ENCODE measurements at places on chromosomes 3 and 15.

DNA sequence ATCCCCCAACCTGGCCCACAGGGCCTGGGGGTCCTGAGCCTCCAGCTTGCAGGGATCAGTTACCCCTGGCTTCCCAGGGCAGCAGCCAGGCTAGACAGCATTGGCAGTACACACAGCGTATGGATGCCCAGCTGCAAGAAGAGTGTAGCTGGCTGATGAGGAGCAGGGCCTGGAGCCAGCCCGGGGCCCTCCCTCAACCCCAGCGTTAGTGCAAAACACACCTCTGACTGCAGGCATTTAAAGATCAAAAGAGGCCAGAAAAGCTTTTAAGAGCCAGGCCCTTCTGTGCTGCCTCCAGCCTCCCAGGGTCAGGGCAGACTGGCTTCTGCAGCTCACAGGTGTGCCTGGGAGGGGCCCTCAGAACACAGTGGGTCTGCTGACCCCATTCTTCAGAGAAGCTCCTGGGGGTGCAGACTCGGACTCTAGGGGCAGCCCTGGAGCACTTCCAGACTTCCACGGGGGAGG is 110.6 kb downstream of the ETFA start:
- no peak for DNase-seq

DNA sequence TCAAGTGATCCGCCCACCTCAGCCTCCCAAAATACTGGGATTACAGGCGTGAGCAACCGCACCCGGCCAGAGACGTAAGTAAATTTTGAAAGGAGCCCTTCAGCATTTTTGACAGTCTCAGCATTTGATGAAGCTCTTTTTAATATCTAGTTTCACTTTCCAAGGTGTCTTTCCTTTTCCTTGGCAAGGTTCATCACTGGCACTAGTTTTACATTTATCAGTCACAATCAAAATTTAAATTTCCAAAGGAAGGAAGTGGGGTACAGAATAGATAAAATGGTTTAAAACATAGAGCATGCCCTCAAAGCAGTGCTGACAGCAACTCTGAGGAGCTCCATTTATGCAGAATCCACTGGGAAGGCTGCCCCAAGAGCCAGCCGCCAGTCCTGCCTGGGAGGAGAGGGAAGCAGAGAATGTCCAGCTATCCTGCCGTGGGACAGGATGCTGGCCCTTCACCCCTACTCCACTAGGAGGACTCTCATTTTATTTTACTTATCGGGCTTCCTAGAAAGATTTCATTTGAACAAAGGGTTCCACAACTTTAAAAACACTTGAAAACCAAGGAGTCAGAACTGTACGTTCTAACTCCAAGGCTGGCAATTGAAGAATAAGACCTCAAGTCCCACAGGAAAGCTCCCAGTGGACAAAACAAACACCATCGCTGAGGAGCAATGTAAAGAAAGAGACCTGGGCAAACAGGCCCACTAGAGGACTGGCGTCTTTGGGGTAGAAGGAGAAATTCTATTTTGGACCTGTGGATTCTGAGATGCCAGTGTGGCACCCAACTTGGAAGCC is 9.9 kb downstream of the SFMBT1 start:
- no peak for DNase-seq

GRCh38 chr15:41506796-41507341 is 6.8 kb downstream of the LTK start:
- DNase-seq = no peak

- no peak for DNase-seq
These were observed 1023.2 kb downstream of the TBL1XR1 start for GRCh38 chr3:176174060-176174459.

GRCh38 chr15:58110999-58111717 is 27.0 kb upstream of the AQP9 start:
- DNase-seq = no peak

DNA sequence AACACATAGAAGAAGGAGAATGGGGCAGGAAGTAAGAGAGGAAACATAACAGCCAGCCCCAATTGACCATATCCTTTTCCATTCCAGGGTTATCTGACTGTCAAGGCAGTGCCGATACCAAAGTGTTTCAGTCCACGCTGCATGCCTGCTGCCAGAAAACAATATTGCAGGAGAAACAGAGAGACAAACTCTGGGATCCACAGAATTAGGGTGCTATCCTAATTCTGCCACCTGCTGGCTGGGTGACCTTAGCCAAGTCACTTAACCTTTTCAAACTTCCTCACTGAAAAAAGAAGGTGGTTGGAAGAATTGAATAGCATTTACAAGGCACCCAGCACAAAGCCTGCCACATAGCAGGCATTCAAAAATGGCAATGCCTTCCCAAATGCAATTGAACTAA is 32.0 kb downstream of the GLB1 start:
- no peak for DNase-seq

GRCh38 chr3:36993326-36994283 is at the start of gene MLH1:
Gene MLH1, plus strand, starts transcription at chr3:36993518. Its CDS starts 30 bp downstream, at chr3:36993548.
- no peak for DNase-seq

DNA sequence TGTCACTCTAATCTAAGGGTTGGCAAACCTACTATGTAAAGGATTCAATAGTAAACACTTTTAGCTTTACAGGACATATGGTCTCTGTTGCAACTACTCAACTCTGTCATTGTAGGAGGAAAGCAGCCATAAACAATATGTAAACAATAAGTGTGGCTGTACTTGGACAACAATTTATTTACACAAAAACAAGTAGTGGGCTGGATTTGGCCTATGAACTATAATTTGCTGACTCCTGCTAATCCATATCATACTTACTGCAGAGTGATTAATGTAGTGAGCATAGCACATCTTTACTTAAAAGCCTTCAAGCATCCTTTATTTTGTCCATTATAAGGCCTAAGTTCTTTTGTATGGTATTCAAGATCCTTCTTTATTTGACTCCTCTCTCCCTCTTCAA is 441.9 kb downstream of the ZIC1 start:
- no peak for DNase-seq

DNA sequence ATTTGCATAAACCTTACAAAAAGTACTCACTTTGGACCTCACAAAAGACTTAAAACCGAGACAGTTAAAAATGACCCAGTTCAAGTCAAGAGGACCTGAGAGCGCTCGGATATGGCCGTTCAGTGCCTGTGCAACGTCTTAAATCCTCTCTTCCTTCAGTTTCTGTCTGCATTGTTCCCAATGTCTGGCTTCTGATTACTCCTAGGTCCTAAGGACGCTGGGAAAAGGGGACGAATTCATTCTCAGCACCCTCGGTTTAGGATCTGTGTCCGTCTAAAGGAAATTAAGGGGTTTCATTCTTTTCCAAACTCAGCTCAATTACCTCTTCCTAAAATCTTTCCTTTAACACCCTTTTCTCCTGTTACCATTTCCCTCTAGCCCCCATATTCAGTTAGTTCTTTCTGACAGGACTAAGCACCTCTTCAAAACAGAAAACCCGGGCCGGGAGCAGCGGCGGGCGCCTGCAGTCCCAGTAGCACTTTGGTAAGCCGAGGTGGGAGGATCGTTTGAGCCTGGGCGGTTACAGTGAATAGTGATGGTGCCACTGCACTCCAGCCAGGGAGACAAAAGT is 970 bp downstream of the DPPA4 start:
- no peak for DNase-seq

DNA sequence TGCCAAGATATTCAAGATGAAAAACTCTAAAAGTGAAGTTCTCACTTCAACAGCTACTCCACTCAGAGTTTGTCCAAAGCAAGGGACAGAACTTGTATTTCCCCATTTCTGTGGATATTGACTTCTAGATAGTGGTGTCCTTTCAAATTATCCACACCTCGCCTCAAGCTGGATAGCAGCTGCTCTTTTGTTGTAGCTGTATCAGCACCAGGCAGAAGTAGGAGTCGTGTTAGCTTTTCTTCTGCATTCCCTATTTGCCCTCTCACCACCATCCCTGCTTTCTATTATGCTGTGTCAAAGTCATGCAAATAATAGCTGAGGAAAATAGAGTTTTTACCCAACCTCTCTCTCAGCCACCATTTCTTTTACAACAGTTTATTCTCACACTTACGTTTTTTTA is 303.8 kb downstream of the EPHA3 start:
- no peak for DNase-seq

GRCh38 chr3:147651107-147651778 is 242.1 kb downstream of the ZIC1 start:
- DNase-seq = no peak

DNA sequence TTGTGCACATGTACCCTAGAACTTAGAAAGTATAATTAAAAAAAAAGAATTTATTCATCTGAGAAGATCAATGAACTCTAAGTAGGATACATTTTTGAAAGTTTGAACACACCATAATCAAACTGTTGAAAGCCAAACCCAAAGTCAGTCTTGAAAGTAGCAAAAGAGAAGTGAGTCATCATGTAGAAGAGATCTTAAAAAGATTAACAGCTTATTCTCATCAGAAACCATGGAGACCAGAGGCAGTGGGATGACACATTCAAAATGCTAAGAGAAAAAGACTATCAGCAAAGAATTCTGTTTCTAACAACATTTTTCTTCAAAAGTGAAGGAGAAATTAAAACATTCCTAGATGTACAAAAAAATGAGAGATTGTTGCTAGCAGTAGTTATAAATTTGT is 60.7 kb downstream of the TIMP4 start:
- DNase-seq = no peak

- DNase-seq = no peak
These were observed 11.5 kb downstream of the ARHGEF3 start for GRCh38 chr3:56790016-56790821.

GRCh38 chr15:88741046-88741445 is 62.2 kb upstream of the ACAN start:
- no peak for DNase-seq

GRCh38 chr3:169663951-169664820 is 674 bp upstream of the MECOM start:
- DNase-seq = no peak

DNA sequence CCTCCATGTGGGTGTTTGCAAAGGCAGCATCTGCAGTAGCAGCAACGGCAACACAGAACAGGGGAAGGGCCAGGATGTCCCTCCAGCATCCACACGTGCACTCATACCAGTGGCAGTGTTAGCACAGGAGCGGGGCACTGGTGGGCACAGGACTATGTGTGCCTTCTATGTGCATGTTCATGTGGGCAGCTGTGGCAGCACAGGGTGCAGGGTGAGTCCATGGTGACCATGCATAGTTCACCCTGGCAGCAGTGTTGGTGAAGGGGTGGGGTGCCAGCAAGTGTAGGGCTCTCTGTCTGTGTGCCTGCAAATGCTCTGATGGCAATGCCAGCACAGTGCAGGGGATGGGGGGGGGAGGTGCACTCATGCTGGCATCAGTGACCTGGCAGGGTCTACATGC is 222.1 kb upstream of the SOX14 start:
- no peak for DNase-seq

DNA sequence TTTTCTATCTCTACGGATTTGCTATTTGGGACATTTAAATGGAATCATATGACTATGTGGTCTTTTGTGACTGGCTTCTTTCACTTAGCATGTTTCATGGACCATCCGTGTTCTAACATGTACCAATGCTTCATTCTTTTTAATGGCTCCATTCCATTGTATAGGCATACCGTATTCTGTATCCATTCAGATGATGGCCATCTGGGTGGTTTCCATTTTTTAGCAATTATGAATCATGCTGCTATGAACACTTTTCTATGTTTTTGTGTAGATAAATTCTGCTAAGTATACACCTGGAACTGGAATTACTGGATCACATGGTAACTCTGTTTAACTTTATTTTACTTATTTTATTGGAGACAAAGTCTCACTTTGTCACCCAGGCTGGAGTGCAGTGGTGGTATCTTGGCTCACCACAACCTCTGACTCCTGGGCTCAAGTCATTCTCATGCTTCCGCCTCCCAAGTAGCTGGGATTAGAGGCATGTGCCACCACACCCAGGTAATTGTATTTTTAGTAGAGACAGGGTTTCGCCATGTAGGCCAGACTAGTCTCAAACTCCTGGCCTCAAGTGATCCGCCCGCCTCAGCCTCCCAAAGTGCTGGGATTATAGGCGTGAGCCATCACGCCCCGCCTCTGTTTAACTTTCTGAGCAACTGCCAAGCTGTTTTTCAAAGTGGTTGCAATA is 13.4 kb downstream of the UBP1 start:
- DNase-seq = no peak

- DNase-seq = peak; percentile 35
These were observed 20.1 kb upstream of the GOLGA6L2 start for GRCh38 chr15:23467110-23467600.

DNA sequence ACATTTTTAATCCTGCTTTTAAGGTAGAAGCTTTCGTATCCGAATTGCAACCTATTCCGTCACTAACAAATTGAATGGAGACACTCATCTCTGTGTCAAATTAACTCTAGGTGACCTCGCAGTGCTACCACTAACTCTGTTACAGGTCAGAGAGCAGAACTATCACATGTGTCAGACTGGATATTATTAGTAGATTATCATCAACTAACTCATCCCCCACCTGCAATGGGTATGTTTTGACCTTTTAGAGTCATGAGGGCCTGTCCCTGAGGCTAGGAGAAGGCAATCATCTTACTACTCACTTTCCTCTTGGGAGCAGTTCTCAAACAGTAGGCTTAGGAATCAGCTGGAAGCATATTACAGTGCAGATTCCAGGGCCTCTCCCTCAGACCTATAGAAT is 2.0 kb downstream of the GLDN start:
- DNase-seq = no peak

GRCh38 chr3:25071846-25072245 is 356.2 kb upstream of the RARB start:
- no peak for DNase-seq

DNA sequence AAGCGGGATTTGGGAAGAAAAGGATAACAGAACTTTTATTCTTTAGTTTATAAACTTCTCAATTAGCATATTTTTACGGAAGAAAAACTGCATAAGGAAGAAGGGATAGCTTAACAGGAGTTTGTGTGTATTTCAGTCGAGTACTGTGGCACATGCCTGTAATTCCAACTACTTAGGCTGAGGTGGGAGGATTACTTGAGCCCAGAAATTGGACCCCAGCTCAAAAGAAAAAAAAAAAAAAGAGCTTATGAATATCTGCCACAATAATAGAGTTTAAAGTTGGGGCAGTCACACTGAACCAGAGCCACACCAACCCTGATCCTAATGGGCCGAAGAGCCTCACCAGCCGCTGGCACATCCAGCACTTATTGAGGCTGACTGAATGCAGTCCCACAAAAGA is 31.1 kb downstream of the CHAC1 start:
- no peak for DNase-seq

- DNase-seq = no peak
These were observed 5.8 kb downstream of the TASOR start for GRCh38 chr3:56677286-56677685.

DNA sequence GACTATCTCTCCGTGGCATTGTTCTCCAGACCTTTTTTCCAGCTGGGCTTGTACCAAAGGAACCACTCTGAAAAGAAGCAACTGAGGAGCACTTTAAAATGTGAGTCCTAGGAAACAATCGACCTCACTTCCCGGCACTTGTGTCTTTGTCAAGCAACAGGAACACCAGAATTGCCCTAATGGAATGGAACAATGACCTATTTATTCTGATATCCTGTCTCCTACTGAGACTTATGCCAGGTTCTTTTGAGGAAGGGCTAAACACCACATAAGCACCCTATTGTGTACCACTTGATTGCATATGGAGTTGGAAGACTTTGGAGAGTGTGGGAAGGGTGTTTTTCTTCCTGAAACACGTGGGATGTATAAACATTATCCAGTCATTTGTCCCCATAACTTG is 56.8 kb upstream of the TGFBR2 start:
- DNase-seq = no peak
